NCI-H526 treated with DMSO at 0.1 percent for 48 hours (cell line): ENCODE measurements at places on chromosomes 5 and 9.

GRCh38 chr5:62306896-62307689 lies 1.1 kb downstream of the KIF2A start:
- DNase-seq = no peak

GRCh38 chr5:103362211-103362610 lies 103.6 kb downstream of the MACIR start:
- DNase-seq = no peak

- no peak for DNase-seq
Measured at GRCh38 chr5:31119938-31120641, 73.4 kb upstream of the CDH6 start.

DNA sequence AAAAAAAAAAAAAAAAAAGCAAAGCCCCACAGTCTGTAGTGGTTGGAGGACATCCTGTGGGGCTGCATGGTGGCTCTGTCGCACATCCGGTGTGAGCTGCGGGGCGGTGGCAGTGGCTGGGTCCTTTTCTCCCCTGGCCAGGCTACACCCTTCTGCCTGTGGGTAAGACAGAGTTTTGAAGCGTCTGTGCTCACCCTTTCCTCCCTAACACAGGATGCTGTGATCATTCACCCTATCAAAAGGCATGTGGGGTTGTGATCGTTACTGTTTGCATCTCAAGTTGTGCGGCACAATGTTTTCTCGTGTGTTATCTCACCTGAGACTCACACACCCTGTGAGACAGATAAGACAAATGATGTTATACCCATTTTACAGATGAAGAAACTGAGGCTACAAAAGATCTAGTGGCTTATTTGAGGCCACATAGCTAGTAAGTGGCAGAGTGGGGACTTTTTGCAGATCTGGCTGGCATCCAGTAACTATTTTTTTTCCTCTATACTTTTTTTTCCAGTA lies 17.5 kb downstream of the IRF1 start:
- DNase-seq = no peak

- DNase-seq = no peak
Measured at GRCh38 chr9:132182314-132183091, 20.6 kb downstream of the NTNG2 start.

GRCh38 chr9:84807870-84808390 lies 138.4 kb downstream of the NTRK2 start:
- no peak for DNase-seq

DNA sequence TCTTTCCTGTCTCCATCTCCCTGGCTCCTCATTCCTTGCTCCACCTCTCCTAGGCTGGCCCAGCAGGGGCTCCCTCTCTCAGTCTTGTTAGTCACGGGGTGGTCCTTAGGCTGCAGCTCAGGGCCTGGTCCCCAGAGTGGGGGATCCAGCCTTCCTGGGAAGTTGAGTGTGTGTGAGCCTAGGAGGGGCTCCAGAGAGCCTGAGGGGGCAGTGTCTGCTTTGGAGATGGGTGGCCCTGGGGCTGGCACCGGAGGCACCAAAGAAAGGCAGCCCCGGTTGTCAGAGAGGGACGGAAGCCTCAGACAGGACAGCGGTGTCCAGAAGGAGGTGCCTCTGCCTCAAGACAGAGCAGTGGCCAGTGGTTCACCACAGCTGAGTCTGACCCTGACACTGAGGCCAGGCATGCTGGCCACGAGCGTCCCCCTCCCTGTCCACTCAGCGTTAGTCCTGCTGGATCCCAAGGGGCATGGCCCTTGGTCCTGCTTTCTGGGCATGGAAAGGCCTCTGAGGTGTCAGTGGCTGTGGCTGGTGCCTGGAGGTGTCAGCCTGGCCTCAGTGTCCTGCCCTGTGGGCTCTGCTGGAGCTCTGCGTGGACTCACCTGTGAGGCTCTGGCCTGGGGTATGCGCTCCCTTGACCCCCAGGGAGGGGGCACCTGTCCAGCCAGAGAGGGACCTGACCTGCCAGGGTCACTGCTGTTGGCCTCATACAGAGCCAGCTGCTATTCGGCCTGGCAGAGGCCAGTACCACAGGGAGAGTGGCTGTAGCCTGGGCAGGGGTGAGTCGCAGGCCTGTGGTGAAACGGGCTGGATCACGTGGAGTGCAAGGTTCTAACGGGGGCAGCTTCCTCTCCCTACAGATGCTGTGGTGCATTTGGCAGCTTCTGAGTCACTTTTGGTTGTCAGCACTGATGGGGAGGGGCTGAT lies 130.6 kb downstream of the CACNA1B start:
- DNase-seq = no peak

DNA sequence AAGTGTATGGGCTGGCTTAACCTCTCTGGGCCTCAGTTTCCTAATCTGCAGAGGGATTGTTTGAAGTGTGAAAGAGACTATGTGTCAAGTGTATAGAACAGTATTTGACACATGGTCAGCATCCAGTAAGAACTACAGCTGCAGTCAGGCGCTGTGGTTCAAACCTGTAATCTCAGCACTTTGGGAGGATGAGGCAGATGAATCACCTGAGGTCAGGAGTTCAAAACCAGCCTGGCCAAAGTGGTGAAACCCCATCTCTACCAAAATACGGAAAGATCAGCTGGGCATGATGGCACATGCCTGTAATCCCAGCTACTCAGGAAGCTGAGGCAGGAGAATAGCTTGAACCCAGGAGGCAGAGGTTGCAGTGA lies 31.9 kb upstream of the STING1 start:
- no peak for DNase-seq

GRCh38 chr5:174073122-174073660 lies 27.7 kb downstream of the NSG2 start:
- no peak for DNase-seq

- DNase-seq = no peak
Measured at GRCh38 chr5:87899721-87900131, 368.9 kb downstream of the TMEM161B start.

GRCh38 chr9:108727580-108728111 lies 128.1 kb downstream of the ACTL7B start:
- no peak for DNase-seq

GRCh38 chr5:38809388-38810359 lies 36.1 kb upstream of the OSMR start:
- DNase-seq = peak; percentile 71

- DNase-seq = no peak
Measured at GRCh38 chr9:99876190-99876589, 30.3 kb upstream of the STX17 start.

DNA sequence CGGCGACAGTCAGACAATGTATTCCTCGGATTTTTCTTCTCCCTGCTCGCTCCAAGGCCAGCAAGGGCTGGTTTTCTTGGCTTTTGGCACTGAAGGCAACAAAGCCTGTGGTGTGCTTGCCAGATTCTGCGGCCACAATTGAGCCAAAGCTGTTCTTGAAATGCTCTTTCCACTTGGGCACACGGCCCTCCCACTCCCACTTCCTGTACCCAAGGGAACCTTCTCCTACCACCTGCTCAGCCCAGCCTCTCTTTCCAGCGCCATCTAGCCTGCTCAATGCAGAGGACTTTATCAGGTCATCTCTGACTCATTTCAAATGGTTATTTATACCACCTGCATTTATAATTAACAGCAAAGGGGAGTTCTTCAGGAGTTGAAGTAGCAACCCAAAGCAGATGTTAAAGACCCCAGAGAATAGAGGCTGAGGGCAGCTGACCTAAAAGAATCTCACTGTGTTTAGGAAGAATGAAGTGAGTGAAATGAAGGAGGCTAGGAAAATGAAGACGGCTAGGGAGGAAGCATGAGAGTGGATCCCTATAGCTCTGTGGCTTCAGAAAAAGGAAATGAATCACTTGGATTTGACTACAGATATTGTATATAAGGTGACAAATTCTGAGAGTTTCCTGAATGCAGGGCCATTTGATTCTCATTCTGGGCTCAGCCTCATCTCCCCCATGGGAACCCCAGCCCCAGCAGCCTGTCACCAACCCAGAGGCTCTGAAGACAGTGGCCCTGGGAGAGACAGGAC lies 439.0 kb downstream of the ENC1 start:
- DNase-seq = no peak

GRCh38 chr9:10230512-10230911 lies 382.3 kb downstream of the PTPRD start:
- peak; percentile 79 for DNase-seq

- no peak for DNase-seq
Measured at GRCh38 chr9:92265154-92265553, 28.3 kb downstream of the IARS1 start.

GRCh38 chr5:137858223-137858916 lies 9.3 kb upstream of the MYOT start:
- no peak for DNase-seq

DNA sequence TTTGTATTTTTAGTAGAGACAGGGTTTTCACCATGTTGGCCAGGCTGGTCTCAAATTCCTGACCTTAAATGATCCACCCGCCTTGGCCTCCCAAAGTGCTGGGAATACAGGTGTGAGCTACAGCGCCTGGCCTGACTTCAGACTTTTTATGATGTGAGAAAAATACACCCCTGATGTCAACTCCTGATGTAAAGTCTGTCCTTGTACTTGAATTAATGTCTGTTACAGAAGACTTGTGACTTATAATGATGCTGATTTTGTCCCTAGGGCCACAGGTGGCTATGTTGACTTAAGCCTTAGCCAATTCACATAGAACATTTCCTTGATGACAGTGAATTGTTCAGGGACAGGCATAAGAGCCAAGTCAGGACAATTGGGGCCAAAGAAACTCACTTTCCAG lies 42.5 kb upstream of the MELK start:
- DNase-seq = no peak

DNA sequence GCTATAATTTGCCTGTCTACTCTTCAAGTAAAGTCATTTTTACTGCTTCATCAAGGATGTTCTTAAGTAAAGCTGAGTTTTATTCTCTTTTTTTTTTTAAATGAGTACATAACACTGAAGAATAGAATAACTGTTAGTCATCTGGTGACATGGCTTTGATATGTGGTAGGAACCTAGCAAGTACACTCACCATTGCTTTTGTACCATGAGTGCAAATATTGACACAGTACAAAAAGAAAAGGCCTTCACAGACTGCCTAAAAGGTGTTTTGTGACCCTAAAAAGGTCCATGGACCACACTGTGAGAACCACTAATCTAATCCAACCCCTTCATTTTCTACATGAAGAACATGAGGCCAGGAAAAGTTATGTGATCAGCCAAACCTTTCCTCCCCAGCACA lies 55.0 kb downstream of the ECPAS start:
- DNase-seq = no peak

GRCh38 chr5:78691084-78691960 lies 42.8 kb upstream of the LHFPL2 start:
- DNase-seq = no peak

- no peak for DNase-seq
Measured at GRCh38 chr5:15796557-15796956, 296.6 kb downstream of the FBXL7 start.
